HEK293T (cell line): ENCODE measurements at places on chromosomes 6 and 20.
A peak's percentile ranks its signal among the peaks of the same experiment; 100 is the strongest.

DNA sequence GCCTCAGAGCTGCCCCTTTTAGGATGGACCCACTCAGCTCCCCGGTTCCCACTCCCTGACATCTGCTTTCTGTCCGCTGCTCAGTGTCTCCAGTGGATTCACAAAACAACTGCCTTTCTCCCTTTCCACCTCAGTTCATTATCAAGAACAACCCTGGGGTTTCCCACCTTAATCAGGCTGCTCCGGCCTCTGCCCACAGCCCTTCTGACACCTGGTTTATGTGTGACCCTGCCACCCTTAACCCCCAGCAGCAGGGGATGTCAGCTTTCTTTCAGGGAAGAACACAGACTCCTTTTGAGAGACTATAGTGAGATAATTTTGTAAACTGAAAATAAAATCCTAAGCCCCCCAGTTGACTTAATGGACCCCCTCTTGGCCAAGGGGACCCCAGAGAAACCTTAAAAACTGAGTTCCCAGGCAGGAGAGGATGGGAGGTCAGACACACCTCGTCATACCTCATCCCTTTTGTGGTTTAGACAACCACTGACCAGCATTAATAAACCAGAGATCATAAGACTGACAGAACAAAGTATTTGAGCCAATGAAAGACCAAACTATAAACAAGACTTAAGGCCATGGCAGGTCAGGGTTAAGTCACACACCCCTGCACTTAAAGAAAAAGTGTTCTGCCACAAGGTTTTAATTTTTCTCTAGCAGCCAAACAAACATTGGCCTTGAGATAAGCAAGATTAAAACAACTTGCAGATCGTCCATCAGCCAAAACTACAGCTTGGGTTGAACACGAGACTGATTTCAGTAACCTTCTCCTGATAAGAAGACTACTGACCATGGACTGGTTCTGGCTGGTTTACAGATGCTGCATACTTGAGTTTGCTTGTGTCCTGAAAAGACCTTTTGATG is 42.4 kb upstream of the DDR1 start:
- no peak for DNase-seq

- no peak for DNase-seq
These were observed 175.4 kb upstream of the KCNQ5 start for GRCh38 chr6:72446430-72446829.

- no peak for DNase-seq
These were observed 111.1 kb downstream of the FOXC1 start for GRCh38 chr6:1720620-1721322.

DNA sequence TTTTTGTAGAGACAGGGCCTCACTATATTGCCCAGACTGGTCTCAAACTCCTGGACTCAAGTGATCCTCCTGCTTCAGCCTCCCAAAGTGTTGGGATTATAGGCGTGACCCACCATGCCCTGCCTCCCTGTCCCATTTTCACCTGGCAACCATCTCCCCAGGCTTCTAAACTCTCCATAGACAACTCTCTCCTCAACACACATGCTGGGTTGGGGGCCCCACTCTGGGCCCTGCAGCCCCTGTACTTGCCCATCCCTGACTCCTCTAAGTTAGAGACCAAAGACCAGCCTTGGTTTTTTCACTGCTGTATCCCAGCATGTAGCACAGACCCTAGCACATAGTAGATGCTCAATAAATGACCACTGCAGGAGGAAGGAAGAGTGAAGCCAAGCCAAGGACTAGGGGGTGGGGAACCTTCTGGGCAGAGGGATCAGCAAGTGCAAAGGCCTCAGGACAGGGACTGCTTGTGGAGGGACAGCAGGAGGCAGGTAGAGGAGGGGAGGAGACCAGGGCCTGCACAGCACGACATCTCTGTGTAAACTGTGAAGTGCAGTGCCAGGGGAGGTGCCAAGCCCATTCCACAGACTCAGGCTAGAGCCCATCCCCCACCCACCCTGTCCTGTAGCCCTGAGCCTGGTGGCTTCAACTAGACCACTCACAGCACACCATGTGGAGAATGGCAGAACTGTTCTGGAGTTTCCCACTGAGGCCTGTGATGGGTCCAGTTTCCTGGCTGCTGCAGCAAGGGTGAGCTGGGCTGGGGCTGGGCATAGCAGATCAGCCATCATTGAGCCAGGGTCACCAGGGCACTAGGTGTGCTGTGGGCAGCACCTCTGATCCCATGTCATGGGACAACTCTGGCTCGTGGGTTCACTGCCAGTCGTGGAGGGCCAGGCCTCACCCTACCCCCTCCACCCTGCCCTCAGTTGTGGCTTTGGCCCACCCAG is 3.4 kb upstream of the SRC start:
- DNase-seq, result peak; percentile 44

DNA sequence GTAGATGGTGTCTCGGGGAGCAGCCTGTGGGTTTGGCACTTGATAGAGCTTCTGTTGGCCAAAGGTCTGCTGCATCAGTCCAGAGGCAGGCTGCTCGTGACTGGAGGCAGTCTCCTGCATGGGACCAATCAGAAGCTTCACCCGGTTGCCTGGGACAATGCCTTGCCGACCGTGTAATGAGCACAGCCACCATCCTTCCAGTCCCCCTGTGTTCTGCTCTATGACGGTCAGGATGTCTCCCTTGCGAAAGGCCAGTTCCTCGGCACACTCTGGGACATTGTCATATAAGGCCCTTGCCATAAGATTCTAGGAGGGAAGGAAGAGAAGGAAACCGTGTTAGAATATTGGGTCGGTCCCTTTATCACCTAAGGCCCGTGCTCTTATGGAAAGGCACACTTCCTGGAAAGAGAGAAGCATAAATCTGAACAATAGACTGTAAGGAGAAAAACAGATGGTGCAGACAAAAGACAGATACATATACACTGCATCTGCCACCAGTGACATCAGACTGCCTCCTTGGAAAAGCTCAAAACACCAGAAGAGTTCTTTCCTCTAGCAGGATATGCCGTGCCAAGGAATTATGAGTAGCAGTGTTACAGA is 18.9 kb downstream of the NEDD9 start:
- DNase-seq, result no peak

DNA sequence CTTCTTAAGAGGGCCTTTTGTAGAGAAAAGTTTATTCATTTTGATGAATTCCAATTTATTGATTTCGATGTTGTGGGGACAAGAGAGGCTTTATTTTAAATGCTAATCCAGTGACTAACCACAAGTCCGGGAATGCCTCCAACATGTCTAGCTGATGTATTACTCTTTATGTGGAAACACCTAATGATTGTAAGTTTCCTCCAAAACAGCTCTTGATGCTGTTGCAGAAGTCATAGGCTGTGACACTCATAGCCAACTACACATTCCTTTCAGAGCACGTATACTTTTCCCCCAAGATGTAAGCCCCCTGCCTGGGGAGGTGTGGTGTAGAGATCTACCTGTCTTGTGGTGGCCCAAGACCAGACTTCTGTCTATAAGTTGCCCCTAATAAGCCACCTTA is 61.3 kb upstream of the RNF24 start:
- peak; percentile 1 for DNase-seq

DNA sequence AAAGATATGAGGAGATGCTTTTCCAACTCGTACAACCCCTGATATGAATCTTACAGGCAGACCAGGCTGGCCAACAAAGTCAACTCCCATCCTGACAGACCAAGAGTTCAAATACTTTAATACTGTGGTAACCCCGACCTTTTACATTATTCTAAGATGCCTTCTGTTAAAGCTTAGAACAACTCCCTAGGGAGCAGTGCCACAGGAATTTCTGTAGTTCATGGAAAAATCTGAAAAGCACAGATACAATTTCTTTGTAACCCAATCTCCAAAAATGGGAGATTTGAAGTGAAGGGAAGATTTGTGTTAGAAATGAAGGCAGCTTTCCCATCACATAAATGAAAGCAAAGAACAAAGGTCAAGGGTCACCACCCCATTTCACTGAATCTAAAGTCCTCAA is 151.3 kb upstream of the BEND6 start:
- no peak for DNase-seq

DNA sequence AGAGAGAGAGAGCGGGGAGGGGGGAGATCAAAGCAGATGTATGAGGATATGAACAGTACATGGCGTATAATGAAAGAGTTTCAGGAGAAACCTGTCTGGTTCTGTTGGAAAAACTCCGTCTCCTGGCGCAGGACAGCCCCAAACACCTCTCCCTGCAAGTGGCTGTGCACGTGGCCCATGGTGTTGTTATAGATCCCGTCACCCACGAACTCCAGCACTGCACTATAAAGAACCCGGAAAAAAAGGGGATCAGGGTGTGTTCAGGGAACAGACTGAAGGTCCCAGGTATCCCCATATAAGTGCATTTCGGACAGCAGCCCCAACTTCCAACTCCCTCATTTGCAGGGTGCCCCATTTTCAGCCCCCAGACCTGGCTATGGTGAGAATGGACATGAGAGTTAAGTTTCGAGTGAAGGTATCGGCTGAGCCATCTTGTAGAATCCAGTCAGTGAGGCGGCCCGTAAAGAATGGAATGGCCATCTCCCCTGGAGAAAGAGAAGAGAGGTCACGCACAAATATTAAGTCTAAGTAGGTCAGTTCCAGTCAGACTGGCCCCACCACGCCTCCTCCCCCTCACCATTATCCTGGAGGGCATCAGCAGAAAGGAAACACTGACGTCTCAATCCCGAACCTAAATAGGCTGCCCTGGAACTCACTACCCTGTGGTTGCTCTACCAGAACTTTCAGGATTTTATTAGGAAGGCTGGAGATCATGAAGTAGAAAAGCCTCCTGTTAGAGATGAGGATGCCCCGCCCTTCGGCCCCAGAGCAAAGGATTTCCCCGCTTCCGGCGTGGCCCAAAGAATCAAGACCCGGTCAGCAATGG is 1.3 kb downstream of the TAP1 start:
- DNase-seq, result no peak

DNA sequence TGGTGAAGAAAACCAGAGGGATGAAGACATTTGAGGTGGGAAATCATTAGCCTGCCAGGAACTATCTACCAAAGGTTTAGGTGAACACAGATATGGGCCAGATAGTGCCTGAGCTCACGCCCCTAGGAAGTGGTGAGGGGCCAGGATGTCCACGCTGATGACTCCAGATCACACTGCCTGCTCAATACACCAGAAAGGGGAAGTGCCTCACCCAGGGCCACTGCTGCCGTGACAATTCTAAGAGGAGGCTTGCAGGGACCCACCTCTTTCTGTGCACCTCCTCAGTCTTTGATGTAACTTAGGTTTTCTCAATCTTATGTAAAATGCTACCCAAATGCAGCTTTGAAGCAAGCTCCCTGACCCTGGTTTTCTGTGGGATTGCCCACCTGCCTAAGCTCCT is 5.4 kb upstream of the RAB44 start:
- DNase-seq, result no peak

GRCh38 chr6:26302941-26303559 is 61.9 kb upstream of the BTN3A2 start:
- no peak for DNase-seq

- no peak for DNase-seq
These were observed 102.1 kb upstream of the MLIP start for GRCh38 chr6:54009052-54009654.

DNA sequence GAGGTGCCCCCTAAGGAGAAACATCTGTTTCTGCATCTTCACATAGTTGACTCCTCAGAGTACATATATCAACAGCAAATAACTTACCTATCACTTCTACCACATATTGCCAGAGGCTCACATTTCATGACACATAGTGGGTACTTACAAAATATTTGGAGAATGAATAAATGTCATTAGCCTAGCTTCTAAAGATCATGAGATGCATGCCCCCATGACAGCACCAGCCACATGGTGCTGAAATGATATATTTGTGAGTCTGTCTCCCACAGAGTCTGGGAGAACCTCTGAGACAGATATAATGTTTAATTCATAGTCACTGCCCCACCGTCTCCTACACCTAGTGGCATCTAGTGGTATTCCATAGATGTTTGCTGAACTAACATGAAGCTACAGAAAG is 555.6 kb downstream of the KIF16B start:
- DNase-seq, result no peak

DNA sequence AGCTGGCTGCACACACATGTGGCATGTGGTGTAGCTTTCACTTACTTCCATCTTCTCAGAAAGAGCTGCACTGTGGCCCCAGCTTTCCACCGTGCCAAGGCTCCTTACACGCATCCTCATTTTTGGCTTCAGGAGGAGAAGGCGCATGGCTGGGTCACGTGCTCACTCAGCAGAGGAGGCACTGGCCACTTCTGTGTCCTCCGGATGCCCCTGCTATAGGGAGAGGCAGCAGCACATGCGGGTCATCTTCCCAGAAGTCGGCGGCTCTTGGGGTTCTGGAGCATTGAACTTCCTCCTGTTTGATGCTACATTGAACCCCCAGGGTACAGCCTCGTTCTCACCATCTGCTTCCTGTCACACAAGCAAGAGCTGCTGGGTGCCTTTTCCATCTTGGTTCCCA is 111.3 kb downstream of the FAM120B start:
- no peak for DNase-seq
